Cardiac muscle cell (in vitro differentiated cells and primary cell): ENCODE measurements at places on chromosomes 13 and 19.

DNA sequence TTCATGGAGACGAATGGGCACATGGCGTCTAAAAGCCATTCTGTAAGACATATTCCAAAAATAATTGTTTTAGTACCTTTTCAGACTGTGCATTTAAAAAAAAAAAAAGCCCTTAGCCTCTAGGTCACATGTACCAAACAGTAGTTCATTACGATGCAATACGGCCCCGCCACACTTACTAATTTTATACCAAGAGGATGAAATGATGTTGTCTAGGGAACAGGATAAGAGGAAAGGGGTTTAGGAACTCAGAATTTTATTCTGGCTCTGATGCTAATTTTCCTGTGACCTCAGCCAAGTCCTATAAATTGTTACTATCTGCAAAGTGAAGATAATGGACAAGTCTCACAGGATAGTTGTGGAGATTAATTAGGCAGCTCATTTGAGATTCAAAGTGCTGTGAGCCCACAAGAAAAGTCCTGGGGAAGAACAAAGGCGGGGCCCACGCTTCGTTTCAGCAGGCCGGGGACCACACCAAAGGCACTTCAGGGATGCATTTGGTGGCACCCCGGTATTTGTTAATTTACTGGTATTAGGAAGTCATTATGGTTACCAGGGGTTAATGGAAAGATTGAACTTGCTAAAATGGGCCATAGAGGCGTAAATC lies 511.1 kb downstream of the IRS2 start:
- DNase-seq, result no peak

DNA sequence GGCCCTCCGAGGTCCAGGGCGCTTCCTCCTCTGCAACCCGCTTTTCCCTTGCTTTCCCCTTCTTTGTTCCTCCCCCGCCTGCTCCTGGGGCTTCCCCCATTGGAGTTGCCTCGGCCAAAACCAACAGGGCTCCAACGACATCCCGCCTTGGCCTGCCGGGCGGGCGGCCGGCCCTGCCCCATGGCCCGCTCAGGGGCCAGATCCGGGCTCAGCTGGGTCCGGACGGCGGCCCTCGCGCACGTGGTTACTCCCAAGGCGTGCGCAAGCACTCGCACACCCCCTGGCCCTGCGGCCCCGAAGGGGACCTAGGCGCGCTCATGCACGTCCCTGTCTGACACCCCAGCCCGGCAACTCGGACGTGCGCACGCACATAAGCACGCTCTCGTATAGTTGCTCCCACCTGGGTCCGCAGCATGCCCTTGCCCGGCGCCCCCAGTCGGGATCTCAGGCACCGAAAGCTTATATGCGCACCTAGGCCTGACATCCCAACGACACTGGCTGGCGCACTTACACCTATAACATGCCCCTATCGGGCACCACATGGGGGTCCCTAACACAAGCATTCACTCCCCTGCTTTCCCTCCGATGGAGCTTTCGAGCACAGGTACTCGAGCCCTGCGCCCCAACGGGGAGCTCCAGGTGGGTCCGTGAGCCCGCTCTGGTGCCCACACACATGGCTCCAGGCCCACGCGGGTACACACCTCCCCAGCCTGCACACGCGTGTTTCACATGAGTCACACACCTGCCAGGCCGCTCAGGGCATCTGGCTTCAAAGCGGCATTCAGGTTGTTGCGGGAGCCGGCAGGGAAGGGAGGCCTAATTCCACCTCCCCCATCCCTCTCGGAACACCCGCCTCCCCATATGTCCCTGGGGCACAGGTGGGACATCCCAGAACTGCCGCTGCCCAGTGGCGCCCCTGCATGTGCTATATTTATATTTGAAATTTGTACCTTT lies 15.0 kb downstream of the NFIX start:
- DNase-seq, result peak; percentile 68

- DNase-seq, result no peak
These were observed 177.8 kb downstream of the PAN3 start for GRCh38 chr13:28316129-28316528.

GRCh38 chr19:3765121-3765520 lies 2.6 kb downstream of the MRPL54 start:
- no peak for DNase-seq

GRCh38 chr13:109007946-109008345 lies 378.5 kb downstream of the MYO16 start:
- no peak for DNase-seq

DNA sequence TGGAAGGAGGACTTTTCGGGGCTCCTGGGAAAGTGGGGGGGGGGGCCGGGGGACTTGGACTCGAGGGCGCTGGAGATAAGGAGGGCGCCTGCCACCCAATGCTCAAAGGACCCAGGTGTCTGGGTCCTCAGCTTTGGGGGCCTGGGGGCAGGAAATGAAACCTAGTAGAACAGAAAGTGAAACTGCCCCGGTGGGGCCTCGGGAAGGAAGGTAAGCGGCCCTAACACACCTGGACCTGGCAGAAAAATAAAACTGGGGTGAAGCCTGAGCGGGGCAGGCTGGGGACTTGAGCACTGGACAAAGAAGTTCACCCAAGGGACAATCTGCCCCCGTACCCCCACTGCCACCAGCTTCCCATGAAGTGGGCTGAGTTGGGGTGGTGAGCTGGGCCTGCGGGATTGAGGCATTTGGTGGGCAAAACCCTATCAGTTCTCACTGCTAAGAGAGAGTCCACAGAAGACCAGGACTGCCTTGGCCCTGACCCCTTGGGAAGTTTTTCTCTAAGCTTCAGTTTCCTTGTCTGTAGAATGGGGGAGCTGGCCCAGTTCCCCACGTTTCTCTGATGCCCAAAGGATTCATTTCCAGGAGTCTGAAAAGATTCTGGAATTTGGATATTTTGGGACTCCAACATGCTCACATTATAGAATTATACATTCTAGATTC lies 2.3 kb downstream of the PRKD2 start:
- DNase-seq, result no peak

GRCh38 chr19:15615526-15615925 lies 508 bp downstream of the CYP4F8 start:
- no peak for DNase-seq

GRCh38 chr19:13398780-13399726 lies 107.2 kb downstream of the CACNA1A start:
- DNase-seq, result peak; percentile 96

GRCh38 chr19:28437390-28438346 lies 775.3 kb downstream of the UQCRFS1 start:
- DNase-seq, result no peak

DNA sequence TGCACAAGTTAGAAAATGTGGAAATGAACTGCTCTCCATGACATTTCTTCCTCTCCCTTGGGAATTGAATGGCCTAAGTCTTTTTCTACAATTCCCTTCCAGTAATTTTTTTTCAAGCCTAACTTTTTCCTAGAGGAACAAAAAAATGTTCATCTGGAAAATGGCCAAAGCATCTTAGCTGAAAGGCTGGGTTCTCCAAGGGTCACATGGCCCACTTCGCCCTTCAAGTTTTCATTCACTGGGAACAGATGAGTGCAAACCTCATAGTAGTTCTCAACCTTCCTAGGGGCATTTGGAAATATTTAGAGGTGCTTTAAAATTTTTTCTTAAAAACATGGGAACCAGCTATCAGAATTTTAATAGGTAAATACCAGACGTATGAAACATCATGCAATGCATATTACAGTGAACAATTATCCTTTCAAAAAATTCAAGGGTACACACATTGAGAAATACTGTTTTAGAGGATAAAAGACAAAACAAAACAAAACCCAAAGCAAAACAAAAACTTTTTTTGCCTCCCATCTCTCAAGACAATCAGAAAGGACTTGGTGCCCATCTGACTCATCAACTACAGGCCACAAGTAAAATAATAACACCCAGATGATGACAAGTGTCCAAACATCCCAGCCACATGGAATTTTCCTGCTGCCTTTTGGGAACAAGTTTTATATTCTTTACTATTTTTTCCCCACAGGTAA lies 208.8 kb downstream of the SLITRK6 start:
- DNase-seq, result no peak

DNA sequence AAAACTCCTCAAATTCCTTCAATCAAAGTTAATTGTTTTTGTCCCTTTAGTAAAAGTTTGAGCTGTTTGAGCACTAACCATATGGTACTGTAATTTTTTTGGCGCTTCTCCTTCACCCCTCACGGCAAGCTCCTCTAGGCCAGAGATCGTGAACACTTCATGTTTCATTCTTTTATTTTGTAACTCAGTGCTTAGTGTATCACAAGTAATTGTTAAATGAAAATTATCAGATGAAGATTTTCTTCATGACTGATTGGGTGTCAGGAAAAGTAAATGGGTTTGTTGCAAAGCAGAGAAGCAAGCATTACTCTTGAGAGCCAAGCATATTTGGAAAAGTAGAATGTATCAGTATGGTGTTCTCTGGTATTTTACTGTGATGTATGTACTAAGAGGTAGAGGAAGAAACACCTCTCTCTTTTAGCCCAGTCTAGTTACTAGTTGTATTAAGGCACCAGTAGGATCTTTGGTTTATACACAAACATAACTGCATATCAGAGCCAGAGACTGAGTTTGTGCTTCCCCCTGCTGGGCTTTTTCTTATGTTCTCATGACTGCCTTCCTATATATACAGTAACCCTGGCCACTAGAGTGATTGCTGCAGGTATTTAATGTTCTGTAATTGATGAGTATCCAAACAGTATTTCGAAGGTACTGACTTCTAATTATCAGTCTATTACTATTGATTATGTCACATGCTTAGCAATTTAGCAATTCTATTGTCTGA lies 202.3 kb upstream of the KLHL1 start:
- peak; percentile 72 for DNase-seq

DNA sequence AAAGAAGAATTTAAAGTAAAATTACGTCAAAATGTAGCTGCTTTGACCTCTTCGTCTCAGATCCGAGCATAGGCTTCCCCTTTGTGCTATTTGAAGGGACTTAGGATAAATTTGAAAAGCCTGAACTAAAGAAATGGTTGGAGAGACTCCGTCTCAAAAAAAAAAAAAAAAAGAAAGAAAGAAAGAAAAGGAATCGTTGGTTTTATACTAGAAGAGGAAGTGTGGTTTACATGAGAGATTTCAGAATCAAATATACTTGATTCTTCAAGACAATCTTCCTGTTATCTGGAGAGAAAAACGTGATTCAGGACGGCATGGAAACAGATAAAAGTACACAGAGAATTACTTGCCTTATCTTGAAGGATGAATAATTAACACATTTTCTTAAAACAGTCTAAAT lies 474 bp upstream of the ZNF780B start:
- peak; percentile 0 for DNase-seq

- peak; percentile 78 for DNase-seq
These were observed 520 bp downstream of the ZNF787 start for GRCh38 chr19:56120371-56121179.

- DNase-seq, result peak; percentile 14
These were observed 11.8 kb upstream of the ERFL start for GRCh38 chr19:41939861-41940730.

DNA sequence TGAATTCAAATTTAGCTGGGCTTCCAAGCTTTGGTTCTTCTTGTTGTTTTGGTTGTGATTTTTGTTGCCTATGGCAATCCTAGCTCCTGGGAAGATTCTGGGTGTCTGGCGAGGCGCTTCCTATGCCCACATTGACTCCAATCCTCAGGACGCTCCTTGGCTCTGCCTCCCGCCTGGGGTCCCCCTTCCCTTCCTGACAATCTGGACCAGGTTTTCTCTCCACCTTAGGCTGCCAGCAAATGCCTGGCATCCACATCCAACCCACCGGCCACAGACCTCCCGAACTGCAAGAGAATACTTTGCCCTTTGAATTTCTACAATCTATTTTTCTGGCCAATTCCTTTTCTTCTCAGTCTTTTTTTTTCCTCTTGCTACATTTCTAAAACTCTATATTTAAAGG lies 186.9 kb upstream of the UBL3 start:
- peak; percentile 32 for DNase-seq

DNA sequence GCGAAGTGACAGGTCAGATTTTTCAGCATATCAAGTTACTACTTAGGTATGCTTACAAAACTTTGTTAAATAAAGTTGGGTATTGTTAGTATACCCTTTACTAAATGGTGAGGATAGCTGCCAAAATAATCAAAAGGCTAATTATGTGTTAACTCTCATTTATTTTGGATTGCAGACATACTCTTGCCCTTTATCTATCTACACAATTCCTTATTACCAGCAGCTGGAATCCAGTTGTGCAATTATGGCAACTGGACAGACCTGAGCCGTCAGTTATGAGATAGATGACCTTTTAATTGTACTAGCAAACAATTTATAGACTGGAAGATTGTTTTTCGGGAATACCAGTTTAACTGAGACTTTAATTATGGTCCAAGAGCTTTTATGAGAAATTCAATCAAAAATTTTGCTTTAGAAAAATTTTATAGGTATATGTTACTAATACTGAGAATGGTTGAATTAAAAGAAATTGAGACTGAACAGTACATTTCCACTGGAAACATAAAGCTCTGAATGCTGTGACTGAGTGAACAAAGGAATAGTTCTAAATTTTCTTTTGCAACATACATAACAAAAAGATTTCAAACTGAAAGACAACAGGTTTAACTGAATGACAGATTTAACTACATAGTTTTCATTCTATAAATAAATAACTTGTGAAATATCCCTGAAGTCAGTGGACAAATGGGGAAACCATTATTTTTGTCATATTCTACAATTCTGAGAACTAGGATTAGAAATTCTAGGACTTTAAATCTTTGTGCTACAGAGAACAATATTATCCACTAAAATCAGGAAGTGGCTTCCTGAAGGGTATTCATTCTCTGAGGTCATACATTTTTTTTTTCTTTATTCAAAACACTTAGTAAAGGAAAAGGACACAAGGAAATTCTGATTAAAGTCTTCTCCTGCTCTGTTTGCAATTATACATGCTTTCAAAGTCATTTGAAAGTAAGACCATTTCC lies 97.4 kb downstream of the ZC3H13 start:
- DNase-seq, result peak; percentile 31

GRCh38 chr19:6010107-6010506 lies 32.2 kb upstream of the RANBP3 start:
- DNase-seq, result no peak

DNA sequence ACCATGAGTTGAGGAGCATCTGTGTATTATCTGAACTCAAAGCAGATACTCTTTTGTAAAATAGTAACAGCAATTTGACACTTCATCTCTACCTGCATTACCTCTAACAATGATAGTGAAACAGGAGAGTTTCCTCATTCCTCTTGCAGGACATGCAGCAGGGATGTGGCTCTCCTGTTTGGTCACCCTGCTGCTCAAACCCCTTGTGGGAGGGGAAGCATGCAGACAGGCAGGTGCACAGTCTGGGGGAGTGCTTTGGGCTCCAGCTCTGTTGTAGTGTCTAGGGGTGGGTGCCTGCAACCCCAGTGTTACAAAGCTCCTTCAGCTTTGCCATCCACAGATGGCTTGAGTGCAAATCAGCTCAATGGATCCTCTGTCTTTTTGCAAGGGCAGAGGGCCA lies 827.6 kb downstream of the DACH1 start:
- DNase-seq, result no peak

- DNase-seq, result peak; percentile 22
These were observed 15.0 kb downstream of the ZNF350 start for GRCh38 chr19:51971624-51972023.

- peak; percentile 91 for DNase-seq
These were observed 21.8 kb downstream of the HCN2 start for GRCh38 chr19:611481-611868.

DNA sequence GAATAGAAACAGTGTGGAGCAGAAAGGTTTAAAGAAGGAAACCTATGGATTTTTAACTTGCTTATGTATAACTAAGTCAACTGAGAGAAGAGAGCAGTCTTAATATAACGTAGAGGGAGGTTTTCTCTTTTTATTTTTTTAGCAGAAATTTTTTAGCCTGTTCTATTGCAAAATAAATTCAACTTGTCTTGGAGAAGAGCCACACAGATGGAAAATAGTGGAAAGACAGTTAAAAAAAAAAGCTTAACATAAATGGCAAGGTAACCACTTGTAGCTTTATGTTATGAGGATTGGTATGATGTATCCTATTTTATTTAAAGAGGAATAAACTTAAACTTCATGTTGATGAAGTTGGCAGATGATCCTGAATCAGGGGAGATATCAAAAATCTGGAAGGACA lies 312.4 kb downstream of the SHISA2 start:
- peak; percentile 19 for DNase-seq
